Progenitor cell of endocrine pancreas (in vitro differentiated cells): ENCODE measurements at places on chromosomes 16 and 17. TPM values are rescaled to one million over a fixed set of nuclear protein-coding genes. Genes with fewer than 3 reads are reported as not detected.

The SLC5A11 gene
- total RNA-seq: 0.38 TPM in 1 of 2 replicates, not detected in the other

The PDE6G gene
- 0.50 TPM in 1 of 2 replicates, not detected in the other for total RNA-seq

The DDX5 gene
- 918 and 925 TPM in 2 replicates for total RNA-seq

The ODAD4 gene
- total RNA-seq: 6.3 and 7.1 TPM in 2 replicates

The SKAP1 gene
- 0.69 and 1.0 TPM in 2 replicates for total RNA-seq

The PRDM7 gene
- total RNA-seq: not detected in 2 replicates

The GNG13 gene
- not detected in 2 replicates for total RNA-seq

The PMFBP1 gene
- 3.9 and 4.5 TPM in 2 replicates for total RNA-seq

The NAT9 gene
- total RNA-seq: 59.6 and 60.2 TPM in 2 replicates

- no peak for DNase-seq
- H3K36me3 ChIP-seq: peaks cover 3% of the 10 kb centered on the region
- H3K4me1 ChIP-seq: no peaks in the 10 kb centered on the region
- H3K27me3 ChIP-seq: no peaks in the 10 kb centered on the region
These were observed 34.2 kb downstream of the GJC1 start for GRCh38 chr17:44795928-44796327.

DNA sequence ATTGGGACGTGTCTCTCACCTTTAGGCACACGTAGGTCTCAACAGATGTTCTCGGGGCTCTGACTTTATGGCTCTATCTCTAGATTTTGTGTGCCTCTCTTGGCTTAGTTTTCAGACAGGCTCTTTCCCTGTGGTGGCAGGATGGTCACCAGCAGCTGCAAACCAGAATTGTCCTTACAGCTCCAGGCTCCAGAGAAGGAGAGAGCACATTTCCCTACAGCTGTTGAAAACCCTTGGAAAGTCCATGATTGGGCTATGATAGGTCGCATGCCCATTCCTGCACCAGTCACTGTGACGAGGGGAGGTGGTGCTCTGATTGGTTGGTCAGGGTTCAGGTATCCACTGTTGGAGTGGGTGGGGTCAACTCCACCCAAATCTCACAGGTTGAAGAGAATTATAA lies 41.5 kb downstream of the SHISA9 start:
- H3K4me1 ChIP-seq: no peaks in the 10 kb centered on the region
- H3K27ac ChIP-seq: no peak overlapping the region
- no peak for DNase-seq
- no peaks in the 10 kb centered on the region for H3K27me3 ChIP-seq
- H3K36me3 ChIP-seq: no peaks in the 10 kb centered on the region
- no peak overlapping the region for H3K4me3 ChIP-seq

DNA sequence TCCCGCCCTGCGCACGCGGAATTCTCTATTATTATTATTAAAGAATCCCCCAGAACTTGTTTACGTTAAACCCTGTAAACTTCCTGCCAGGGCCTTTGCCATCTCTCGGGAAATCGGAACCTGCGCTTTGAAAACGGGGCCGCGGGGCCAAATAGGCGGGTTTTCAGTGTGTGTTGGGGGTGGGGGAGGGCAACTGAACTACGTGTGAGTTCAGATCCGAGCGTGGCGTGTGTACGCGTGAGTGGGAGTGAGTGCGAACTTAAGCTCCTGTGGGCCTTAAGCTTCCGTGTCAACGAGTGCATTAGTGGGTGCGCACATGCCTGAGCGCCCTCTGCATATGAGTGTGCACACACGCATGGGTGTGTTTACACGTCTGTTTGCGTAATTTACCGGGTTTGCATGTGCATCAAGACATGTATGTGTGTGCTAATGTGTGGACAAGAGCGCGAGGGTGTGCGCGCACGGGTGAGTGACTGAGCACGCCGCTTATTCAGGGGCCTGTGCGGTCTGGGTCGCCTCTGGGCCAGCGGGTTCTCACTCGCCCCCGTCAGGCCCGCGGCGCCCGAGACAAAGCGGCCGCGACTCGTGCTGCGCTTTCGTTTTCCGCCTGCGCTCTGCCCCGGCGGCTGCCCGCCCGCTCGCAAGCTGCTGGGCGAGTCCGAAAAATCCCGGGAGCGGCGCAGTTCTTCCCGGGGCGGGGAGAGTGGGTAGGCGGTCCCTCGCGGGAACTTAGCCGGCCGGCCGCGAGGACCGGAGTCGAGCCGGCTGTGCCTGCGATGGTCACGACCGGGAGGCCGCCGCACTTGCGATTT lies 1.2 kb upstream of the FOXF1 start:
- peak overlapping the region; percentile 62 for H3K27ac ChIP-seq
- H3K4me1 ChIP-seq: peaks cover 5% of the 10 kb centered on the region
- DNase-seq: no peak
- H3K4me3 ChIP-seq: peak overlapping the region; percentile 31

DNA sequence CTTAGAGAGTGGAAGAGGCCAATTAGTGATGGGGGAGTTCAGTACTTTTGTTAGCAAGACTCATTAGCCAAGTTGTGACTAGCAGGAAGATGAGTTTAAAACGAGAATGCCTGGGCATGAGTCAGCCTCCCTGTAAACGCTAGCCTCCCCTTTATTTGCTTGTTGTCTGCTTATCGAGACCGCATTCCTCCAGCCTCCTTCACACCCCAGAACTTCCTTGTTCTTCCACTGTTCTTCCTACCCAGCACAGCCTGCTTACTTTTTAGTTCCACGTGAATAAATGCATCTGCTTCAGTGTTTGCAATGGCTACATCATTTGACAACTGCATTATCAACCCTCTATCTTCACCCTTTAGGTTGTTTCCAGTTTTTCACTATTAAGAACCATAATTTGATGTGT lies 20.2 kb upstream of the OR3A1 start:
- DNase-seq: no peak
- no peak overlapping the region for H3K27ac ChIP-seq
- no peaks in the 10 kb centered on the region for H3K27me3 ChIP-seq
- no peaks in the 10 kb centered on the region for H3K4me1 ChIP-seq
- no peak overlapping the region for H3K4me3 ChIP-seq

DNA sequence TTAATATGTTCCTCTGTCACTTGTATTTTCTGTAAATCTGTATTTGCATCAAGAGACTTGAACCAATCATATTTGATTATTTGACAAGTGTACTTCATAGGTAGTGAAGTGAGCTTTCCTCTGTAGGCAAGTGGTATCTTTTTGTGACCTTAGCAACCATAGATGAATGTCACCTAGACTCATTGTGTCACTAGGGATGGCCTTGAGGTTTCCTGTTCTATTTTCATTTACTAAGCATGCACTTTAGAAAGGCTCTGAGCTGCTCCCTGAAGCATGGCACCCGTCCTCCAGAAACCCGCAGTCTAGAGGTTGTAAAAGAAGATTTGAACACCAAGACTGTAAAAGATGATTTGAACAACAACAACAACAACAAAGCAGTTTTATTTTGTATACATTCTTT lies 151.7 kb downstream of the PRKCB start:
- no peak for DNase-seq
- peaks cover 31% of the 10 kb centered on the region for H3K27me3 ChIP-seq
- no peaks in the 10 kb centered on the region for H3K4me1 ChIP-seq
- H3K4me3 ChIP-seq: no peak overlapping the region
- no peaks in the 10 kb centered on the region for H3K36me3 ChIP-seq

DNA sequence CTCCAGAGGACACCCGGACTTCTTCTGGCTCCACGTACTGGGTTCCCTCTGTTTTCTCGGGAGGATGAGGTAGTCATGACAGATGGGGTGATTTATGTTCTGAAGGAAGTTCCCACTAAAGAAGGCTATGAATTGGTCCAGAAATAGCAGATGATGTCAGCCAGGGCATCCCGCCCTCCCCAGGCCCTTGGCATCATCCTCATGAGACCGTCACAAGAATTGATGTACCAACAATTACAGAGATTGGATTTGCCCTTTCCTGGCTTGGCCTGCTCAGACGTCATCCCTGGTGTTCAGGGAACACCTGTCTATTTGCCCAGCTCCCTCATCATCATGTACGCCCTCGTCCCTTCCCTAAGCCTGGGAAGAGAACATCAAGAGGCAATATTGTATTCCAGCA lies 102.8 kb upstream of the CCL1 start:
- H3K4me3 ChIP-seq: no peak overlapping the region
- no peaks in the 10 kb centered on the region for H3K36me3 ChIP-seq
- H3K27me3 ChIP-seq: peaks cover 30% of the 10 kb centered on the region
- H3K27ac ChIP-seq: no peak overlapping the region
- no peaks in the 10 kb centered on the region for H3K4me1 ChIP-seq
- no peak for DNase-seq

DNA sequence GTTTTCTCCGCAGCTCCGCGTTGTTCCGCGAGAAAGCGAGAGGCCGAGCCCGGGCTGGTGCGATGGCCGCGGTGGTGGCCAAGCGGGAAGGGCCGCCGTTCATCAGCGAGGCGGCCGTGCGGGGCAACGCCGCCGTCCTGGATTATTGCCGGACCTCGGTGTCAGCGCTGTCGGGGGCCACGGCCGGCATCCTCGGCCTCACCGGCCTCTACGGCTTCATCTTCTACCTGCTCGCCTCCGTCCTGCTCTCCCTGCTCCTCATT lies 404 bp downstream of the EMC6 start:
- H3K4me3 ChIP-seq: peak overlapping the region; percentile 96
- no peaks in the 10 kb centered on the region for H3K27me3 ChIP-seq
- no peak for DNase-seq
- peaks cover 17% of the 10 kb centered on the region for H3K4me1 ChIP-seq
- peak overlapping the region; percentile 98 for H3K27ac ChIP-seq

GRCh38 chr17:44628243-44629188 lies 27.8 kb upstream of the MEIOC start:
- no peak overlapping the region for H3K4me3 ChIP-seq
- no peaks in the 10 kb centered on the region for H3K36me3 ChIP-seq
- peaks cover 3% of the 10 kb centered on the region for H3K27me3 ChIP-seq
- peaks cover 12% of the 10 kb centered on the region for H3K4me1 ChIP-seq

DNA sequence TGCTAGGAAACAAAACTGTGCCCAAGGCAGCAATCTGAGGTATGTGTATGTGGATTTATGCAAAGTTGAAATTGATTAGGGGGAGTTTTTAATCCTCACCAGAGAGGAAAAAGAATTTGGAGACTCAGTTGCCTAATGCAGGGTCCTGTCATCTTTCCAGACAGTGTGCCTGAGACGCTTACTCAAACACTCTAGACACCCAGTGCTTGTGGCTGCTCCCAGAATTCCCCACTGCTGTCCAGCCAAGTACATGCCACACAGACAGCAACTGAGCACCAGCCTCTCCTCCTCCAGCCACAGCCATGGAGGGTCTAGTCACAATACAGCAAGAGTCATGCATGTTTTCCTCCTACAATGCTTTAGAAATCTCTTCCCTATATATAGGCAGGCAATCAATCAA lies 118.1 kb downstream of the HIC1 start:
- peaks cover 63% of the 10 kb centered on the region for H3K4me1 ChIP-seq
- peak overlapping the region; percentile 96 for H3K27ac ChIP-seq
- peaks cover 6% of the 10 kb centered on the region for H3K36me3 ChIP-seq
- H3K4me3 ChIP-seq: no peak overlapping the region
- DNase-seq: no peak

GRCh38 chr16:86667035-86667434 lies 88.7 kb downstream of the FOXL1 start:
- H3K4me3 ChIP-seq: no peak overlapping the region
- peaks cover 50% of the 10 kb centered on the region for H3K27me3 ChIP-seq
- H3K27ac ChIP-seq: no peak overlapping the region
- peaks cover 4% of the 10 kb centered on the region for H3K4me1 ChIP-seq
- no peak for DNase-seq

GRCh38 chr16:82999711-83000110 lies 372.9 kb downstream of the CDH13 start:
- H3K27ac ChIP-seq: no peak overlapping the region
- peaks cover 1% of the 10 kb centered on the region for H3K36me3 ChIP-seq
- no peak overlapping the region for H3K4me3 ChIP-seq
- H3K4me1 ChIP-seq: peaks cover 20% of the 10 kb centered on the region
- DNase-seq: no peak
- peaks cover 7% of the 10 kb centered on the region for H3K27me3 ChIP-seq

DNA sequence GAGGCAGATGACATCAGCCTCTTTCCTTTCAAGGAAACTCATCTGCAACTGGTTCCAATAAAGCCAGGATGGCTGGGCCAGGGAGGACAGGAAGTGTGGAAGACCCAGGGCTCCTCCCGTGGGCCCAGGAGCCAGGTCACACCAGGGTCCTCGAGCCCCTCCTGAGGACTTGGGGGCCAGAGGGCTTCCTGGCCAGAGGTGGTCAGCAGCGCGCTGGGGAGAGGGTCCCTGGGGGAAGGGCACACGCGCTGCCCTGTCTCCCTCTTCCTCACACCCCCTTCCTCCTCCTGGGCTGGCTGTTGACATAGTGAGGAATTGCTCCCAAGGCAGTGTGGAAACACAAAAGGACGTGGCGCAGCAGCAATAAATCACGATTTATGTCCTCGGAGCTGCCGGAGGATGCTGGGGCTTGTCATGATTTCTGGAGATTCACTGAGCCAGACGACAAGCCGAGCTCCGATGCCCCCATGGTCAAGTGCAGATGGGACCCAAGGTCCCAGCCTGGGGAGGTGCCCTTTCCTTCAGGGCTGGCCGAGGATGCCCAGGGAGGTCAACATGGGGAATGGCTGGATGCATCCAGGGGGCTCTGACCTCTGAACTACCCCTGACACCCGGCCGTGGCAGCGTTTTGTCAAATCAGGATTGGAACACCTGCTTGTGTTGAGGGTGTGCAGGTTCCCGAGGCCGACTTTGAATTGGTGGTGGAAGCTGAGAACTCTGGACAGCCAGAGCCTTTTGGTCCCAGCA lies 152.6 kb downstream of the IRF8 start:
- no peak for DNase-seq
- peaks cover 33% of the 10 kb centered on the region for H3K27me3 ChIP-seq
- H3K36me3 ChIP-seq: no peaks in the 10 kb centered on the region
- peaks cover 12% of the 10 kb centered on the region for H3K4me1 ChIP-seq

DNA sequence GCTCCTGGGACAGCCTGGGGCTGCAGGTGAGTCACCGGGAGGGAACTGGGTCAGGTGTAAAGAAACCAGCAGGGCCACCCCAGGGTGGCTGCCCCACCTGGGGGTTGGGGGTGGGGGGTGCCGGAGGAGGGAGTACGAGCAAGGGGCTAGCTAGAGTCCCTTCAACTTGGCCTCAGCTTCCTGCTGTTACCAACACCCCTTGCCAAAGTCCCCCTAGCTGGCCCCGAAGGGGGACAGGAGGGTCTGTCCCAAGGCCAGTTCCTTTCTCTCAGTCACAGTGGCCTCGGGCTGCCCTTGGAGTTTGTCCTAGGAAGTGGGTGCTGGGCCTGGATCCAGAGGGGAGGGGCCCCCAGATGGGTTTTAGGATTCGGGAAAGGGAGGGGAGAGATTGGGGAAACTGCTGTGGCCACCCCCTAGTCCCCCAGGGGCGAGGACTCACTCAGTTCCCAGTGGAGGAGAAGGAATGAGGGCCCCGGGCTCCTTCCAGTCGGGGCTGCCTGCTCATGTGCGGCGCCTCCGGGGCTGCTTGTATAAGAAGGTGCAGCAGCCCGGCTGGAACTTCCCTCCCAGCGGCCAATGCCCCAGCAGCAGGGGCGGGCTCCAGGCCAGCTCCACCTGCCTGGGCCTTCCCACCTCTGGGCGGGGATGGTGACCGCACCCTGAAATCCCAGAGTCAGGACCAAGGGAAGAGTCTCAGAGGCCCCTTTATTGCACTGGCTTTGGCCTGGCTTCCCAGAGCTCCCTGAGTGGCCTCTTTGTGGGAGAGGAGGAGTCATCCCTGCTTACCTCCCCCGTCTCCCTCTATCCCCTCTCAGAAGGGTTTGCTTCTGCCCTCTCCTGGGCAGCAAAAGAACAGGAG lies 7.3 kb downstream of the ARHGAP27 start:
- DNase-seq: peak; percentile 66
- peaks cover 40% of the 10 kb centered on the region for H3K27me3 ChIP-seq
- H3K4me3 ChIP-seq: peak overlapping the region; percentile 72
- H3K27ac ChIP-seq: peak overlapping the region; percentile 41

GRCh38 chr16:30660424-30661261 lies 2.4 kb downstream of the FBRS start:
- peak overlapping the region; percentile 60 for H3K27ac ChIP-seq
- H3K27me3 ChIP-seq: no peaks in the 10 kb centered on the region
- H3K4me1 ChIP-seq: peaks cover 16% of the 10 kb centered on the region
- H3K4me3 ChIP-seq: peak overlapping the region; percentile 75

- DNase-seq: no peak
- no peak overlapping the region for H3K27ac ChIP-seq
- no peaks in the 10 kb centered on the region for H3K4me1 ChIP-seq
- no peaks in the 10 kb centered on the region for H3K36me3 ChIP-seq
- H3K27me3 ChIP-seq: no peaks in the 10 kb centered on the region
These were observed 38.4 kb upstream of the PABPN1L start for GRCh38 chr16:88904676-88905365.
